ENCODE measurements at places on chromosomes 7 and 10. TPM values are rescaled to one million over a fixed set of nuclear protein-coding genes. Genes with fewer than 3 reads are reported as not detected.

Gene TMEM140
- total RNA-seq = 21.8 TPM

Gene NPTX2
- not detected for total RNA-seq

Gene ARPC1B
- total RNA-seq = 70.5 TPM

GRCh38 chr10:116098411-116099022 is 174.5 kb downstream of the GFRA1 start:
- DNase-seq = no peak

GRCh38 chr7:112881-113280 is 79.5 kb upstream of the FAM20C start:
- no peak for DNase-seq

DNA sequence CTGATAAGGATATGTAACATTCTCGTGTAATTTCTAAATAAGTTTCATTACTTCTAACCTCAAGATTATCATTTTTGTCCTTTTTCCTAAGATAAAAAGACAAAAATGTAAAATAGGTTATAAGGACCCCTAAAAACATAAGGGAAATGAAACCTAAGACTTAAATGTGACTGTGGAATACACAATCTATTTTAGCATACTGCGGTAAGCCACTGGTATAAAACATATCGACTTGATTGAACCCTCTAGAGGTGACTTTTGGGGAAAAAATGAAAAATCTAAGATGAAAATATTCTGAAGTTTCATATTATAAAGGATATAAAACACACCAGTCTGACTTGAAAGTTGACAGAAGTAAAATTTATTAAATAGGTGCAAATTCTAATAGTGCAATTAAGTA is 1.9 kb downstream of the NAMPT start:
- DNase-seq = no peak

GRCh38 chr7:22720791-22721786 is 5.9 kb upstream of the IL6 start:
- DNase-seq = no peak

DNA sequence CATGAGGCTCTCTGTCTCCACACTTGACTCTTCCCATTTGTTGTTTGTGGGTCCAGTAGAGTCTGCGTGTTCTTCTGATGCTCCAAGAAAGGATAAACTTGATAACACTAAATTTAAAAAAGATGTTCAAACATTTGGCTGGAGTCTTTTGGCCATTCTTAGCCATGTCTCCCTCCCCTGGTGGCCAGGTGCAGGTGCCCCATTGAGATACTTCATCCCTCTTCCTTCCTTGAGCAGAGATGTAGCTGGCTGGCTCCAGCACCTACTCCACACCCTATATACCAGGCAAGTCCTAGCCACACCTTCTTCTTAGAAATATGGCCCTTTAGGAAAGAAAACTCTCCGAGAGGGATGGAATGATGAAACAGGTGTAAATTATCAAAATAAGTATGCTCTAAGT is 103.2 kb upstream of the GJD4 start:
- DNase-seq = no peak

DNA sequence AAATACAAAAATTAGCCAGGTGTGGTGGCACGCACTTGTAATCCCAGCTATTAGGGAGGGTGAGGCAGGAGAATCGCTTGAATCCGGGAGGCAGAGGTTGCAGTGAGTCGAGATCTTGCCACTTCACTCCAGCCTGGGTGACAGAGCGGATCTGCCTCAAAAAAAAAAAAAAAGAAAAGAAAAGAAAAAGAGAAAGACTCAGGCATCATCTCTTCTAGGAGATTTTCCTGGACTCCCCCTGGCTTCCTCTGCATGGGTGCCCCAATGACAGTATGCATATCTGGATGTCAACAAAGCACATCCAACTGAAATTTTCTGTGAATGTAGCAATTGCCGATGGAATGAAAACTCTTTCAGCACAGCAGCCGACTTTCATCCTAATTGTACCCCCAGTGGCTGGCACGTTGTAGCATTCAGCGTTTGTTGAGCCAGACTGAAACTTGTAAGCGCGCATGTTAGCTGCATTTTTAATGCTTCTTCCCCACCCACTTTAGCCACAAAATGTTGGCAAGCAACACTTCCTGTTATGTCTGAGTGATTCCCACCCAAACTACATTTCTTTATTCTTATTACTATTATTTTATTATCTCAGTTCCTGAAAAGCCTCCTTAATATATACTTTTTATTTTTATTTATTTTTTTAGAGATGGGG is 70.2 kb downstream of the PRTFDC1 start:
- peak; percentile 86 for DNase-seq

DNA sequence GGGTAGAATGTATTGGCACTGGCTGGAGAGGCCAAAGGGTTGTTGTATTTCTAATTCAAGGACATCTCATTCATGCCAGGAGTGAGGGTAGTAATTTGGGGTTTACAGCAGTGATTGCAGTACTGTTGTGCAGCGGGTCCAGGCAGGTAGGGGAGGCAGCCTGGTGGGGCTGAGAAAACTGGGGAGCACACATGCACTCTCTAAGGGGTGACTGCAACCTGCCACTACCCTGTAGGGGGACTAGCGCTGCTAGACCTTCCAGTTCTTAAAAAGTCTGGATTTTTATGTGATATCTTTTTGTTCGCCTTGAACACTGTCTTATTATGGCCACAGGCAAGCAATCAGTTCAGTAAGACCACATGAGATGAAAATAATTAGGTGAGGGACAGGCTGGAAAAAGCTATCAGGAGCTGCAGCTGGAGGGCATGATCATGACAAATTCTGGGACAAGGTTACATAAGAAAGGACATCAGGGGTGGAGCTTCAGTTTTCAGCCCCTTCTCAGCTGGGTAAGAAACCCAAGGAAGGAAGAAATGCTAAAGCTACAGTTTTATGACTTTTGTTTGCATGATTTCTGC is 149.0 kb downstream of the ARHGAP21 start:
- DNase-seq = no peak

DNA sequence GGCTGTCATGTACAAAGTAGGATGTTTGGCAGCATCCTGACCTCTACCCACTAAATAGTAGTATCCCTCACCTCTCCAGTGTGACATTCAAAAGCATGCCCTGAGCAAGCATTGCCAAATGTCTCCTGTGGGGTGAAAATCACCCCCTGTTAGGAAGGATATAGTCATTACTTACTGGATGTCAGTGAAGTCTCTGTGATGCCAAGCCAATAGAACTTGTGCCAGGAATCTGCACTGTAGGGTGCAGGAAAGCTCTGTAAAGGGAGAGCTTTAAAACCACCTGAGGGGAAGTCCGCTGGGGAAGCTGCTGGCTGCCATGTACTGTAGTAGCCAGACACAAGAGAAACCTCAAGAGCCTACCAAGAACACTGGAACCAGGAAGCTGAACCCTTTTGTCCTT is 170.7 kb upstream of the DKK1 start:
- DNase-seq = no peak

DNA sequence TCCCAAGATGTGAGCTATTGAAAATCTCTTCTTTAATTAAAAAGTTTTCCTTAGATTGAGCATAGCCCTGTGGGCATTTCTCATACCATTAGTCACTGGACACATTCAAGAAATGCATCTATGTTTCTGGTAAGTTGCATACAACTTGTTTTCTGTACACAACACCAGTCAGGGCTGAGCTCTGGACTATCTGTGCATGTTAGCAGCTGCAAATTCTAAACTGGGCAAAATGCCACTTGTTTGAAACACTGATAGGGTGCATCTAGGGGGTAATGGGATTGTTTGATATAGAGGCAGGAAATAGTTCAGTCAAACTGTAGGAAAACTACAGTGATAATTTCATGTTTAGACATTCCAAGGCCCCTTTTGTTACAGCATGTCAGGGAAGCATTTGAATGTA is 145.6 kb upstream of the NPY start:
- no peak for DNase-seq

Data from CD8-positive, alpha-beta T cell (primary cell).